ENCODE measurements at places on chromosomes 3 and 15.

- DNase-seq, result no peak
Measured at GRCh38 chr3:172859041-172859440, 108.5 kb downstream of the ECT2 start.

GRCh38 chr15:92523176-92523575 lies 129.5 kb downstream of the ST8SIA2 start:
- DNase-seq, result no peak

DNA sequence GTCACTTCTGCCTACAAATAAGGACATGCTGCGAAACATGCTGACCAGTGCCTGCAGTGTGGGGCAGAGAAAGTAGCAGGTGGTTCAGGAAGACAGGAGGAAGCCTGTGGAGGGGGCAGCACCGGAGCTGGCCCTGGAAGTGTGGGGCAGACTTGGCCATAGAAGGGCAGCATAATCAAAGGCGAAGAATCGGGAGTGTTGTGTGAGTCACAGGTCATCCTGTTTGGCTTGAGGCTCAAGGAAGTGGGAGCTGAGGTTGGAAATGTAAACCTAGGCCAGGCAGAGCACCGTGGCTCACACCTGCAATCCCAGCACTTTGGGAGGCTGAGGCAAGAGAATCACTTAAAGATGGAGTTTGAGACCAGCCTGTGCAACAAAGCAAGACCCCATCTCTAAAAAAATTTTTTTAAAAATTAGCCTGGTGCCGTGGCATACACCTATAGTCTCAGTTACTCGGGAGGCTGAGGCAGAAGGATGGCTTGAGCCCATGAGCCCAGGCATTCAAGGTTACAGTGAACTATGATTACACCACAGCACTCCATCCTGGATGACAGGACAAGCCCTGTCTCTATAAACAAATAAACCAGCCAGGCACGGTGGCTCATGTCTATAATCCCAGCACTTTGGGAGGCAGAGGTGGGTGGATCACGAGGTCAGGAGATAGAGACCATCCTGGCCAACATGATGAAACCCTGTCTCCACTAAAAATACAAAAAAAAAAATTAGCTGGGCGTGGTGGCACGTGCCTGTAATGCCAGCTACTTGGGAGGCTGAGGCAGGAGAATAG lies 54.0 kb downstream of the FAM43A start:
- DNase-seq, result no peak

- no peak for DNase-seq
Measured at GRCh38 chr3:159947220-159947619, 41.4 kb upstream of the IL12A start.

- DNase-seq, result no peak
Measured at GRCh38 chr15:88083811-88084760, 172.5 kb downstream of the NTRK3 start.

DNA sequence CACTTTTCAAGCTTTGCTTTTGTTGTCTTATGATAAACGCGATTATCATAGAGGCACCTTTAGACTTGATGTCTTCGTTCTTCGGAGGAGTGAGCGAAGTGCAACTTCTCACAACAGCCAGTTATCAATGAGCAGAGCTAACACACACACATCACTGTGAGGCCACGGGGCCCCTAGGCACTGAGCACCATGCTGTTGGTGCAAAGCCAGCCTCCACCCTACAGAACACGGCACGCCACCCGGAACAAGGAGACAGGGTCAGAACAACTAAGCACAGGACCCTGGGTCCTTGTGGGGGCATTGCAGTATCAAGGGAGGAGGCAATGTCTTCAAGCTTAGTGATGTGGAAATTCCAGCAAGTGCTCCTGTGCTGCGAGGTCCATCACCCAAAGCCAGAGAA lies 244.5 kb downstream of the OCA2 start:
- DNase-seq, result no peak
